Bone marrow (tissue), 2 donors: ENCODE measurements at places on chromosomes 2 and 18.

DNA sequence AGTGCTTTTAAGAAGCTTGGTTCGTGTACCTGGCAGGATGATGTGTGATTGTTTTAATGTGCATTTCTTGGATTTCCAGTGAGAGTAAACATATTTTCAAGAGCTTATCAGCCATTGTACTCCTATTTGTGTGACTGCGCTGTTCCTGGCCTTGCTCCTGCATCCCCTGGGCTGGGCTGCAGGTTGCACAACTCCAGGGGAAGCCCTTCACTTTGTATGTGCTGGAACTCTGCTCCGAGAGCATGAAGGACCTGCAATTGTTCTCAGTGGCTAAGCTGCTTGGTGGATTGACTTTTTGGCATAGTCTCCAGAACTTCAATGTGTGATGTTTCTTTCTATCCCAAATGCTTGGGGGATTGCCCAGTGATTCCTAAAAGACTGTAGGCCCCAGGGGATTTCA, 18.8 kb downstream of the ATP6V1C2 start:
- DNase-seq: no peak

GRCh38 chr2:100990166-100990565, 11.9 kb upstream of the RPL31 start:
- no peak for DNase-seq

GRCh38 chr18:72502671-72503431, 41.3 kb downstream of the CBLN2 start:
- DNase-seq: no peak

- no peak for DNase-seq
Observed at GRCh38 chr2:209662021-209662420, 109.6 kb upstream of the UNC80 start.

DNA sequence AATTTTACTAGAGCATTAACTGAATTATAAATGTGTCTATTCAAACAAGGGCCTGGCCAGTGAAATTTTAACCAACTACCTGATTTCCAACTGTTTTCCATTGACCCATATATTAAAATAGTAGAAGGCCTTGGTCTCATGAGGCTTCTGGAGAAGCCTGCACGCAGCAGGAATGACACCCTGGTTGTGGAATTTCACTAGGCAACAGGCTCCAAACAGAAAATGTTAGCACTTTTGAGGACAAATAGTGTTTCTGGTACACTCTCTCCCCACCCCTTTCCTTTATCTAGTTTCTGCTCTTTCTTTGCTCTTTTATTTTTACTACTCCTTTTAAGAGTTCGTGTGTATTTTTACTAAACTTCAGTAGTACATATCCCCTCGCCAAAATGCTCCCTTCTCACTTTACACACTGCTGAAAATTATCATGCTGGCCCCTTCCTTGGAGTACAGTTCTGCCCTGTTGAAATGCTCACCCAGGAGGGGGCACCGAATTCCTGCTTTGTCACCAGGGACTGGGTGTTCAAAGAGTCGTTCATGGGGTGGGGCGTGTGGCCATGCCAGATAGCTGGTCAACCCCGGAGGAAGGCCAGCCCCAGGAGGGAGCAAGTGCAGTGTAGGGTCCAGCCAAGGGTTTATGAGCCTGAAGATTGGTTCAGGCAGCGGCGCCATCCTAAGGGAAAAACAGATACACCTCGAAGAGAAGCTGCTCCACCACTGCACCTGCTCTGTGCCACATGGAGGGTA, 22.1 kb upstream of the COL6A3 start:
- DNase-seq: no peak

DNA sequence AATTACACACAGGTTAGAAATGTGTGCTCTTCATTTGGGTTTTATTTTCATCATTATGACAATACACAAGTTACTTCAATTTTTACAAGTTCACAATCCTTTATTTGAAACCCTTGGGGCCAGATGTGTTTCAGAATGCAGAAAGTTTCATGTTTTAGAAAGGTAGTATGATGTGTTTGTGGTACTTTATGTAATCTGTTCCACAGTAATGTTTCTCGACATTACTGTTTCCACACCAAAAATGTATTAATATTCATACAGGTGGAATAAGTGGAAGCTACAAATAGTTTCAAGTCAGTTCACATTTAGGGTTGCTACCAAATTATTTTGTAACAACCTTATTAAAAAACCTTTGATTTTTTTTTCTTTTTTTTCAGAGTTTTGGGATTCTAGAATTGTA, 10.4 kb downstream of the UBE2E3 start:
- no peak for DNase-seq

DNA sequence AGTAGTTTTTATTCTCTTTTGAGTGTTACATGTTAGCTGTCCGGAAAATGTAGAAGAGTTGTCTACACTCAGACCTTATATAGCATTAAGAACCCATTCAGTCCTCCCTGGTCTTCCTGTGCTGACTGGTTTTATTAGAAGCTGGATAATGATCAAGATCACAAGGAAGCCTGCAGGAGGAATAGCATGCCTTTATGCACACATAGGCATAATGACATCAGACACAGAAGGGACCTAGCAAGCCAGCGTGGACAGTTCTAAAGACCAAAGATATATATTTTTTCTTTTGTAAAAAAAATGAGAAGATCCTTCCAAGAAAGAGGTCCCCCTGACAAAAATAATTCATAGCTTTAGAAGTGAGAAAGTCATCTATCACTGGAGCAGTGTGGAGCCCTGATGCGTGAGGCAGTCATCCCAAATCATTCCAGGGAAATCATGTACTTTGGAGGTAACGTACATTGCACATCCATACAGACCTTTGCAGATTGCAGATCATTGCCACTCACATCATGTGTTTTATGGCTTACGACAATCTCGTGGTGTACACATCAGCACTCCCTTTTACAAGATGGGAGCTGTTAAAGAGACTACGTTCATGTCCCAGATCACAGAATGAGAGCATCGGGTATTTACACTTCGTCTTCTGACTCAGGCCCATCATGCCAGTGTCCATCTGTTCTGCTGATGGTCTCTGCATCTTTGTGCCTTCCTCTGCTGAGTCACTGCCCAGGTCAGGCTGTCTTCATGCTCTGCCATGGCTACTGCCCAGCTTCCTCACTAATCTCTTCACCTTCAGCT, 334.0 kb downstream of the SOCS6 start:
- no peak for DNase-seq

DNA sequence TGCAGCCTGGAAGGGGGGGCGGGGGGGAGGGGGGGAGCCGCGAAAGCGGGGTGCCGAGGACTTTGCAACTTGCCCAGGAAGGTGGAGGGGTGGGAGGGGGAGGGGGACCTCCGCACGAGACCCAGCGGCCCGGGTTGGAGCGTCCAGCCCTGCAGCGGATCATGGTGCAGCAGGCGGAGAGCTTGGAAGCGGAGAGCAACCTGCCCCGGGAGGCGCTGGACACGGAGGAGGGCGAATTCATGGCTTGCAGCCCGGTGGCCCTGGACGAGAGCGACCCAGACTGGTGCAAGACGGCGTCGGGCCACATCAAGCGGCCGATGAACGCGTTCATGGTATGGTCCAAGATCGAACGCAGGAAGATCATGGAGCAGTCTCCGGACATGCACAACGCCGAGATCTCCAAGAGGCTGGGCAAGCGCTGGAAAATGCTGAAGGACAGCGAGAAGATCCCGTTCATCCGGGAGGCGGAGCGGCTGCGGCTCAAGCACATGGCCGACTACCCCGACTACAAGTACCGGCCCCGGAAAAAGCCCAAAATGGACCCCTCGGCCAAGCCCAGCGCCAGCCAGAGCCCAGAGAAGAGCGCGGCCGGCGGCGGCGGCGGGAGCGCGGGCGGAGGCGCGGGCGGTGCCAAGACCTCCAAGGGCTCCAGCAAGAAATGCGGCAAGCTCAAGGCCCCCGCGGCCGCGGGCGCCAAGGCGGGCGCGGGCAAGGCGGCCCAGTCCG, 540 bp downstream of the SOX11 start:
- no peak for DNase-seq

DNA sequence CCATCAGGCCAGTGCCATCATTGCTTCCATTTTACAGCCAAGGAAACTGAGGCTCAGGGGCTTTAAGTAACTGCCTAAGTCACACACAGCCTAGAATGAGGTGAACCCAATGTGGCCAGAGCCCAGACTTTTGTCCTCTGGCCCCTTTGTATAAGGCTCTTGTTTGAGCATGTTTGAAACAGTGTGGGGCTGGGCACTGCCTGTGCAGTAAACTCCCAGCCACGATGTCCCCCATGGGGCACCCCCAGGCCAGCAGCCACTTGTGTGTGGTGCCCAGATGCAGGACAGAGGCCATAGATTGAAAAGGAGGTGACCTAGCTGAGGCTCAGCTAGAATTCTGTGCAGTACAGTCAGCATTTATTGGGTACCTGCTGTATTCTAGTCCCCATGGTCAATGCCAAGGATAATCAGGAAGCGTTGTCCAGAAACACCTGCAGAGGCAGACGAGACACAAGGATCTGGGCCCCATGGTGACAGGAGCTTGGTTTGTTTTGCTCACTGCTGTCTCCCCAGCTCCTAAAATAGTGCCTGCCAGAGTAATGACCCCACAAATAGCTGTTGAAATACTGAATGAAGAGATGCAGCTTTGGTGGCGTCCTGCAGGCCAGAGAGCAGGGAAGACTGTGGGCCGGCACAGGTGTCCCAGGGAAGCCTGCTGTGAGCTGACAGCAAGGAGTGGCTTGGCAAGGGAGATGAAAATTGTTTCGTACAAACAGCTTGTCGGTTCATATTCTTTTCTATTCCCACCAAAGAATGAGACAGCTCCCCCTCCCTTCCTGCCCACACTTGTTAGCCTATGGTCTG, 160.7 kb downstream of the LDLRAD4 start:
- DNase-seq: no peak

- DNase-seq: no peak
Observed at GRCh38 chr2:43214253-43214652, 12.2 kb downstream of the ZFP36L2 start.

GRCh38 chr18:55484773-55485172, 103.2 kb downstream of the TCF4 start:
- DNase-seq: no peak

DNA sequence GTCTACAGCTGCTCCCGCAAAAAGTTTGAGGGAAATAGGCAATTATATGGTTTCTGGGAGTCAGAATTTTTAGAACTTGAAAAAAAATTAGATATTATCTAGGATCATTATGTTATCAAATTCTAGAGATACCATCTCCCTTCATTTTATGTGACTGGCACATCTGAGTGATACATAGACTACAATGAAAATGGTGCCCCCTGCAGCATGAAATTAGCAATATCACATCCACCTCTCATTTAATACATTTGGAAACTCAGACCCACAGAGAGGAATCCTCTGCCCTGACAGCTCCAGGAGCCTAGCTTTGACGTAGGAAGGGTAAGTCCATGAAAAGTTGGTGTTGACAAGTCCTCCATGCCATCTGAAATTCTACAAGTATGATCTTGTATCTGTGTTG, 381.6 kb downstream of the SUCLG1 start:
- DNase-seq: no peak

GRCh38 chr2:219778189-219778588, 150.8 kb downstream of the SLC4A3 start:
- DNase-seq: no peak

GRCh38 chr18:67742954-67743353, 226.4 kb upstream of the DSEL start:
- DNase-seq: no peak

DNA sequence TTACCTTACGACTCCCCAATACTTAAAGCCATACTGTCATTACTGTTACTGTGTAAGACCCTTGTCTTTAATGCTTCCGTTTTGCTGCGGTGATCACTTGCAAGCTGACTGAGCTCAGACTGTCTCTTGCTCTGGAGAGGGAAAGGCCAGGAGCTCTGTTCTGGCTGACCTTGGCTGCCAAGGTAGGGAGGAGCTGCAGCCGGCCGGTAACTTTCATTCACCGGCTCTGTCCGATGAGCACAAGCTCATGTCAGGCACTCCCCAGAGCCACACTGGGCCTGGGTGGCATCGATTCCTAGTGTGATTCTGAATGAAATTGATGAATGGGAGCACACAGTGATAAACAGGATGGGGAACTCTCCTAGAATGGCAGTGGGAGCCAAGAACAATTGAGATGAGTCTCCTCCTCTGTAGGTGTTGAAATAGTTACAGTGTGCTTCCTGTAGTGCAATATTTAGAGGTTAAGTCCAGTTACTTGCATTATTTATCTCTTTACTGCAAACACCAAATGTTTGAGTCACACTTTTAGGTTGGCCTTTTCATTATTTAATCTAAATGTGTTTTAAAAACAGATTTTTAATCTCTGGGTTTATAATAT, 100.9 kb downstream of the ATP9B start:
- DNase-seq: no peak

GRCh38 chr2:12824778-12825379, 108.1 kb downstream of the TRIB2 start:
- no peak for DNase-seq

DNA sequence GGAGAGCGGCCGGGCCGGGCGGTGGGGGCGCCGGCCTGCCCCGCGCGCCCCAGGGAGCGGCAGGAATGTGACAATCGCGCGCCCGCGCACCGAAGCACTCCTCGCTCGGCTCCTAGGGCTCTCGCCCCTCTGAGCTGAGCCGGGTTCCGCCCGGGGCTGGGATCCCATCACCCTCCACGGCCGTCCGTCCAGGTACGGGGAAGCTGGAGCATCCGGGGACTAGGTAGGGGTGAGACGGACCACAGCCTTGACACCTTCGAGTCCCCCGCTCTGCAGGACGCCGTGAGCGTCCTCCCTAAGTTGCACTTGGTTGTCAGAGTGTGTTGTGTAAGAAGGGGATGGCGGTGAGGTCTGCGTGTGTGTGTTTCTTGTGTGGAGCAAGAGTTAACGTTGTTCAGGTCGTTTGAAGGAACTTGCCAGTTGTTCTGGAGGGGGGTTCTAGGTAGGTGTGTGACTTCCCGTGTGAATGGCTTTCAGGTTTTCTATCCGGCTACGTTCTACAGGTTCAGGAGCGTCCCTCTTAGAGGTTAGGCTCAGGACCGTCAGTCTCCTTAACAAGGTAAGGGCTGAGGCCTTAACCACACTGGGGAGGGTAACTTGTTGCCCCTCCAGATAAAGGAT, 393 bp downstream of the IL1R1 start:
- DNase-seq: no peak

DNA sequence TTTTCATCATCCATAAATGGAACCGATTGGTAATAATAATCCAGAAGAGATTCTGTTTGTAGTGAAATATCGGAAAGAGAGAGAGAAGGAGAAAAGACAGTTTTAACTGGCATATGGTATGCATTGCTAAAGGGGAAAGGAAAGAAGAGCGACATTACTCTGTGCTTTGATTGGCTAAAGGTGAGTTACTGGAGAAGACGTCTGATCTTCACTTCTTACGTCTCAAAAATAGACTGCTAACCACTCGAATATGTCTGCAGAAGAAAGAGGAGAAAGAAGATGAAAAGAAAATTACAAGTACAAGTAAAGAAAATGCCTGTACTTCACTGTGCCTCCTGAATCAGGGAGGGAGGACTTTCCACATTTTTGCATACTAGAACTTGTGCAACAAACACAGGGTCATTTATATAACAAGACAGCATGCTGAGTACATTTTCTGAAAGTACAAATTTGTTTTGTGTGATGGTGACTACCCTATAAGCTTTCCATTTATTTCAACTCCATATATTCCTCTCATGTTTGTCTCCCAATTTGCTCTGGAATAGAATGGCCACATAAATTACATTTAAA, 787.2 kb downstream of the RNF144A start:
- no peak for DNase-seq
